Caki2 (cell line): ENCODE measurements at places on chromosomes 3 and 15.

- no peak for DNase-seq
Observed at GRCh38 chr3:165211721-165212120, 15.5 kb upstream of the SLITRK3 start.

DNA sequence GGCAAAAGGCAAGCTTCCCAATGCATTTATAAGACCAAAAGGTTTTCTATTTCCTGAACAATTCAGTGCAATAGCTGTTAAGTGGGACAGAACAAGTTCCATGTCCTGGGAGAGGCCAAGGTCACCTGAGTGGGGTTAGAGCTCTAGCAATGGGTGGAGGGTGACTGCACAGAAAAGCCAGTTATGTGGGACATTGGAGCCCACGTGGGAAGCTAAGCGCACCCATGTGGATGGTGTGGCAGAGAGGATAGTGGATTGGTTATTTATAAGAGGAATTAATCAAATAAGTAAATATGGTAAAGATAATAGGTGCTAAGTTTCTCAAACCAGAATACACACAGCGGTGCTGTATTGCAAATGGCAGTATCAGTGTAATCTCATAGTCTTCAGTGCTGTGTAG lies 6.3 kb downstream of the NSMCE3 start:
- no peak for DNase-seq

- DNase-seq: peak; percentile 40
Observed at GRCh38 chr3:179149406-179149867, 1.3 kb downstream of the PIK3CA start.

DNA sequence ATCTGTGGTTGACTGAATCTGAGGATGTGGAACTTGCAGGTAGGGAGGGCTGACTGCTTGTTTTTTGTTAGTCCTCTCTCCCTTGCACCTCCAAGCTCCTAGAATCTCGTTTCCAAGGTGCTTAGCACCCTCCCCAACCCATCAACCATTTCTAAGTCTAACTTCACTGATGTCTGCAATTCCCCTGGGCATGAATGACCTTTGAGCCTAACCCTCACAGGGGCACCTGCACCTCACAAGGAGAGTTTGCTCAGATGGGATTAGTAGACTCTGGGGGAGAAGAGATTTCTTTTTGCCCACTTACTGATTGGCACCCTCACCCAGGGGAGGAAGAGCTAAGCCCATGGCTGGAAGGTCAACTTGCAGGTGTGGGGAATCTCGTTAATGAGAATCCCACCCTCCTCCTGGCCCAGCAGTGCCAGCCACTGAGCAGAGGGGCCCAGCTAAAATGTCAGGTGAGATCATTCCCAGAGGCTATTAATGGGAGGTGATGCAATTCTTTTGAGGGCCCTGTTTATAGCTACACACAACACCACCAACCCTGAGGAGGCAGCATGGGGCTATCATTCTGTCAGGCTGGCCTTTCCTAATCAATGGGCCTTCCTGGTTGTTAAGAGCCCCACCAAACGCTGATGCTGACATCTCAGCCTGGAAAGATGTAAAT lies 81.6 kb upstream of the HERC1 start:
- DNase-seq: no peak

- no peak for DNase-seq
Observed at GRCh38 chr15:52326756-52327155, 31.2 kb upstream of the MYO5C start.

DNA sequence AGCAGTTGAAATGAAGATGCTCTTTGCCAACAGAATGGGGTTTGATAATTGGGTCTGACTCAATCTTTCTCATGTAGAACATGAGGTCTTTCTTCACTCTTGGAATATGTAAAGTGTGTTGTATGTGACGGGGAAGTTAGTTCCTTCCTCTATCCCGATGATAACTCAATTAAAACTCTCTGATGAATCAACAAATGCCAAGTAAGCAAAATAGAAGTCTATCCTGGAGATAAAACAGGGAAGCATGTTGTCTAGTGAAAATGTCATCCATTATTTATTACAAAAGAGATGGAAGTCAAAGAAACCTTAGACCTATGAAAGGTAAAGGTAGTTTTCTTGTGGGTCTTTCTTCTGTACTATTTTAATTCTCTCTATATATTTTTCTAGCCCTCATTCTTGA lies 274.2 kb upstream of the ARRDC4 start:
- DNase-seq: no peak

DNA sequence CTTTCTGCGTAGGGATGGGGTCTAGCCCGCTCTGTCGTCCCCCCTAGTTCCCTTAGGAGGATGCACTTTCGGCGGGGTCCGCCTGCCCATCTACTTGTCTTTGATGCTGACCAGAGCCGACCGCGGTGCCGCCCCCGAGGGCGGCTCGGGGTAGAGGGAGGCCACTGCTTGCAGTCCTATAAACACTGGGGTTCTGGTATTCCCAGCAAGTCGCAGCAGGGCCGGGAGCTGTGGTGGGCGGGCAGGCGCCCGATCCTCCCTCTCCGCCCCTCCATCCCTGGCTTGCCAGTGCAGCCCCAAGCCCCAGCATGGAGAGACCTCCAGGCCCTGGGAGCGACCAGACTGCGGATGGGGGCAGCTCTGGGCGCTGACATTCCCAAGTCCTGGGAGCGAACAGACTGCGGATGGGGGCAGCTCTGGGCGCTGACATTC lies 830 bp downstream of the SEMA4B start:
- DNase-seq: no peak

DNA sequence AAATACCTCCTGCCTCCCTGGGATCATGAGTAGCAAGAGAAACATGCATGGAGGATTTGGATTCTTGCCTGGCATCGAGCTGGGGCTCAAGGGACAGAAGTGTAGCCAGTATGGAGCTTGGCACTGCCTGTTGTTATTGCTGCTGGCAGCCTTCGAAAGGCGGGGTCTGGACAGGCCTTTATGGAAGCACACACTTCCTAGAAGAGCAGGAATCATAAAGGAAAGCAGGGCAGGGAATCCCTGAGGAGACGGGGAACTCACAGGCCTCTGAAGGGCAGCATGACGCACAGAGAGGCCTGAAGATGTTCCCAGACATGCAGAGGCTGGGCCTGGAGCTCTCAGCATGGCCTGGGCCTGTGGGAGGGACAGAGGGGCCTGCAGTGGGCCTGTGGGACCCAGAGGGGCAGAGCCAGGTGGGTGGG lies 18.6 kb upstream of the SLC41A3 start:
- DNase-seq: no peak

DNA sequence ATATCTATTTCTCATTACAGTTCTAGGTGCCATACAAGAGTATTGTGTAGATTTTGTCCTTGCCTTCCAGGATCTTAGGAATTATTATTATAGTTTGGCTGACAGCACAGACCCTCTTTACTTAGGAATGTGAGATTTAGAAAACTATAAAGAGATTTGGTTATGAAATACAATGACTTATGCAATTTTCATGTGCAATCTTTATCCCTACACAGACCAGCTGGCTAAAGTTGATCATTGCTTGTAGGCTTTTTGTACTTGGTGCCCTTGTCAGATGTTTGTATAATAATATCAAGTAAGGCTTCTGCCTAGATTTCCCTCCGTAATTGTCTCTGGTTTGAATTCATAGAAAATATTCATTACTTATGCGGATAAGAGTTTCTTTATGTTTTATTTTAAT lies 174.5 kb upstream of the GAP43 start:
- no peak for DNase-seq

DNA sequence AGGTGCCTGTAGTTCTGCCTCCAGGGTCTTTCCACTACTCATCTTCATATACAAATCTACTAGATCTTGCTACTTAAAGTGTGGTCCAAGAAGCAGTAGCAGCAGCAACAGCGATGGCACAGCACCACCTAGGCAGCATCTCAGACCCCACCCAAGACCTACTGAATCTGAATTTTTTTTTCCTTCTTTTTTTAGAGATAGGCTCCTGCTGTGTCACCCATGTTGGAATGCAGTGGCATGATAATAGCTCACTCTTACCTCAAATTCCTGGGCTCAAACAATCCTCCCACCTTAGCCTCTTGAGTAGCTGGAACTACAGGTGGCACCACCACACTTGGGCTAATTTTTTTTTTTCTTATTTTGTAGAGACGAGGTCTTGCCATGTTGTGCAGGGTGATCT lies 346.7 kb upstream of the TGFBR2 start:
- DNase-seq: no peak

DNA sequence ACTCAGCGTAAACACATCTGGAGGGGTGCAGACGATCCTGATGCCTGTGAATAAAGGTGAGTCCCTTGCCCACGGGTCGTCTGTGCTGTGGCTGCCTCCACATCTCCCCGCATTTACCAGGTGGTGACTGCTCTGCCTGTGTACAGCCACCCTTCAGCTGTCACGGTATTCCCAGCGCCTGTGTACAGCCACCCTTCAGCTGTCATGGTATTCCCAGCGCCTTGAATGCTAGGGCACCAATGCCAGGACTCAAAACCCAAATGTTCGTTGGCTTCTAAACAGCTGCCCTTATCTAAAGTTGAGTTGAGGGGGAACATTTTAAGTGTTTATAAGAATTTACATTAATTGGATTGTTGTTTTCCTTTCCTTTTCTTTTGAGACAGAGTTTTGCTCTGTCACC lies 27.4 kb downstream of the MAP6D1 start:
- DNase-seq: no peak

DNA sequence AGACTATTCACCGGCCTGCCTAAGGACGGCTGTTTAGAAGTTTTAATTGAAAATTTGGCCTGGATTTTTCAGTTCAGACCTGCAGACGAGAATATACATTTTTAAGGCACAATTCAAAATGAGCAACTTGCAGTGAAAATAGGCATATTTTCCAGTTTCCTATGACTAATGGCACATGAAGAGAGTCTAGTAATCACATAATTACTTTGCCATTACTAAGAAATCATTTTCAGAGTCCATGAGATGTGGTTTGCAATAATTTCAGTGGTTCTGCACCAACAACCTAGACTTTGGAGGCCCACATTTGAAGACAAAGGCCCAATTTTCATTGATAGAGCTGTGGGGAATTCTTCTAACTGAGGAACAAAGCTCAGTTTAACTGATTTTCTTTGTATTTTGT lies 205.3 kb downstream of the SOX2 start:
- DNase-seq: no peak

GRCh38 chr15:66842710-66843441 lies 140.8 kb downstream of the SMAD6 start:
- DNase-seq: peak; percentile 65

- no peak for DNase-seq
Observed at GRCh38 chr15:58396181-58396580, 35.6 kb upstream of the LIPC start.

DNA sequence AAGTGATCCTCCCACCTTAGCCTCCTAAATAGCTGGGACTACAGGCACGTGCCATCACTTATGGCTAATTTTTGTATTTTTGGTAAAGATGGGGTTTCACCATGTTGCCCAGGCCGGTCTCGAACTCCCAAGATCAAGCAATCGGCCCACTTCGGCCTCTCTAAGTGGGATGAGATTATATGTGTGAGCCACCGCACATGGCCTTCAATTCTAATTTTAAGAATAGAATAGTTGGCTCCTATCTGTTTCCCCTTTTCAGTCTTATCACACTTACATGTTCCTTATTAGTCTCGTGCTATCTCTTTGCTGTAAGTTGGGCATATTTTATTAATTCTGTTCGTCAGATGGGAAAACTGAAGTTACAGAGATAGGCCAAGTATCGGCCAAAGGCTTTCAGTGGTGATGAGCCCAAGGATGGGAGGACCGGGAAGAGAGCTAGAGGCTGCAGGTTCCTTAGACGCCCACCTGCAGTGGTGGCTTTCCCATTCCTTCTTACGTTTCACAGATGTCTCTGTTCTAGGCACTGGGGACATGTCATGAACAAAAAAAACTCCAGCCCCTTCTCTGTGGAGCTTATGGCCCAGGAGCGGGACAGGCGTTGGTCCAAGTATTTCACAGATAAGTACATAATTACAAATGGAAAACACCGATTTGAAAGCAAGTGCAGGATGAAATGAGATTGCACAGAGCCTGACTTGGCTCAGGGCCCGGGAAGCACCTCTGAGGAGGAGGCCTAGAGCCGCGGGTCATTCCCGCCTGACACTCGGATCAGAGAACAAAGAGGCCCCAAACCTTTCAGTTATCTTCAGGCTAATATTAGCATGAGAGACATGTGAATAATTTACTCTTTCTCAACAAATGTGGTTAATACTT lies 91.1 kb upstream of the KLF13 start:
- DNase-seq: peak; percentile 24

DNA sequence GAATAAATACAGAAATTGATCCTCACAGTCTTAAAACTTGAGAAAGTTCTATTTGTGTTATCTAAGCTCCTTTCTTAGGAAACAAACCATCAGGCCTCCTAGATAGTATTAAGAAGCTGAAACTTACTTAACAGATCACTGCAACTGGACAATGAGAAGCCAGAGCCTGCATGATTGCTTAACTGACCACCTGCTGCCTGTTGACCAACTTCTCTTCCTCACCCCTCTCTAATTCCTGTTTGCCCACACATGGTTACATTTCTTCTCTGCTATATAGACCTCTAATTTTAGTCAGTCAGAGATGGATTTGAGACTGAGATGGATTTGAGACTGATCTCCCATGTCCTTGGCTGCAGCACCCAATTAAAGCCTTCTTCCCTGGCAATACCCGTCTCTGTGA lies 13.5 kb downstream of the CCPG1 start:
- no peak for DNase-seq

GRCh38 chr3:158430968-158431367 lies 140.0 kb upstream of the MLF1 start:
- DNase-seq: peak; percentile 19

DNA sequence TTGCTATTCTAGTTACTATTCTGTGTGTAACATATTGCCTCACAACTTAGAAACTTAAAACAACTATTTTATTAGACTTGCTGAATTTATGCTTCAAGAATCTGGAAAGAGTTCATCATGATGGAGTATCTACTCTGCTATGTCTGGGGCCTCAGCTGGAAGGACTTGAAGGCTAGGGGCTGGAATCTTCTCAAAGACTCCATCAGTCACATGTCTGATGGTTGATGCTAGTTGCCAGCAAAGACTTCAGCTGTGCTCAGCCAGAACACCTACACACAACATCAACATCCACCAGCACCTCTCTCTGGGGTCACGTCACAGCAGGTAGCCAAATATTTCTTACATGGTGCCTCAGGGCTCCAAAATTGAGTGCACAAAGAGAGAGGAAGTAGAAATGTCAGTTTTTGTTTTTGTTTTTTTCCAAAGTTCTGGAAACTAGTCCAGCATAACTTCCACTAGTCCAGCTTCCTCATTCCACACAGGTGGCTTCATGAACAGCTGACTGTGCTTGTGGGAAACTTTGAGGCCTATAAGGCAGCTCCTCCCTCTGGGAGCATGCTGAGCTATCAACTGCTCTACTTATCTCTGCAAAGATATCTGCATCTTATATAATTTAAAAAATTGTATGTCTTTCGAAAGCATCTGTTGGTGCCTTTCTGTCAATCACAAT lies 325.4 kb upstream of the AGTR1 start:
- peak; percentile 18 for DNase-seq

DNA sequence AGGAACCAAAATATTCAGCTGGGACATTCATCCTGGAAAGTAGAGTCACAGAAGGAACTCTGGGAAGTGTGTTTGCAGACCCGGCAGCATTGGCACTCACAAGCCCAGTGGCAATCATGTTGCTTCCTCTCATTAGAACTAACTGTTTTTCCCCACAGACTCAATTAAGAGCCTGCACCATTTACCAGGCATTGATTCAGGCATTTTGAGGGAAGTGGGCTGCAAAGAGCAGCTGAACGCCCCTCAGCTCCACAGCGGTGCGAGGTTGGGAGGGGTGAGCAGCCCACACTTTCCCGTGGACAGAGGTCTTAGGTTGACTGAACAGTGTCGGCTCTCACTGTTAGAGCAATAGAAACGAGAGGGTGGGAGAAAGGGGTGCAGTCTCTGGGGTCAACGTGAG lies 143.8 kb downstream of the STT3B start:
- no peak for DNase-seq
